ENCODE measurements at places on chromosomes 11 and 22. TPM values are rescaled to one million over a fixed set of nuclear protein-coding genes. Genes with fewer than 3 reads are reported as not detected.

Gene ALDH3B1
- total RNA-seq, result 22.1 TPM

GRCh38 chr11:945986-946385 is 20.3 kb downstream of the AP2A2 start:
- no peak overlapping the region for H3K27ac ChIP-seq
- no peaks in the 10 kb centered on the region for H3K36me3 ChIP-seq
- no peaks in the 10 kb centered on the region for H3K27me3 ChIP-seq
- no peak overlapping the region for H3K4me3 ChIP-seq

GRCh38 chr11:36273110-36273509 is 16.1 kb downstream of the COMMD9 start:
- H3K27ac ChIP-seq, result no peak overlapping the region
- no peaks in the 10 kb centered on the region for H3K27me3 ChIP-seq
- H3K4me1 ChIP-seq, result no peaks in the 10 kb centered on the region
- H3K4me3 ChIP-seq, result no peak overlapping the region
- no peak for DNase-seq

Gene NLRP10
- not detected for total RNA-seq

GRCh38 chr11:76253416-76253815 is 47.1 kb upstream of the WNT11 start:
- H3K4me3 ChIP-seq, result no peak overlapping the region
- DNase-seq, result no peak
- no peaks in the 10 kb centered on the region for H3K36me3 ChIP-seq
- no peak overlapping the region for H3K27ac ChIP-seq
- no peaks in the 10 kb centered on the region for H3K4me1 ChIP-seq

Gene TMEM121B
- total RNA-seq, result not detected

GRCh38 chr11:78698612-78699011 is 123.9 kb upstream of the NARS2 start:
- no peaks in the 10 kb centered on the region for H3K27me3 ChIP-seq
- no peak overlapping the region for H3K4me3 ChIP-seq
- no peak overlapping the region for H3K27ac ChIP-seq
- no peak for DNase-seq

- no peaks in the 10 kb centered on the region for H3K36me3 ChIP-seq
- DNase-seq, result no peak
- no peaks in the 10 kb centered on the region for H3K27me3 ChIP-seq
- peak overlapping the region; percentile 96 for H3K27ac ChIP-seq
- H3K4me1 ChIP-seq, result peaks cover 100% of the 10 kb centered on the region
Observed at GRCh38 chr11:118917481-118918127, 8.1 kb downstream of the BCL9L start.

DNA sequence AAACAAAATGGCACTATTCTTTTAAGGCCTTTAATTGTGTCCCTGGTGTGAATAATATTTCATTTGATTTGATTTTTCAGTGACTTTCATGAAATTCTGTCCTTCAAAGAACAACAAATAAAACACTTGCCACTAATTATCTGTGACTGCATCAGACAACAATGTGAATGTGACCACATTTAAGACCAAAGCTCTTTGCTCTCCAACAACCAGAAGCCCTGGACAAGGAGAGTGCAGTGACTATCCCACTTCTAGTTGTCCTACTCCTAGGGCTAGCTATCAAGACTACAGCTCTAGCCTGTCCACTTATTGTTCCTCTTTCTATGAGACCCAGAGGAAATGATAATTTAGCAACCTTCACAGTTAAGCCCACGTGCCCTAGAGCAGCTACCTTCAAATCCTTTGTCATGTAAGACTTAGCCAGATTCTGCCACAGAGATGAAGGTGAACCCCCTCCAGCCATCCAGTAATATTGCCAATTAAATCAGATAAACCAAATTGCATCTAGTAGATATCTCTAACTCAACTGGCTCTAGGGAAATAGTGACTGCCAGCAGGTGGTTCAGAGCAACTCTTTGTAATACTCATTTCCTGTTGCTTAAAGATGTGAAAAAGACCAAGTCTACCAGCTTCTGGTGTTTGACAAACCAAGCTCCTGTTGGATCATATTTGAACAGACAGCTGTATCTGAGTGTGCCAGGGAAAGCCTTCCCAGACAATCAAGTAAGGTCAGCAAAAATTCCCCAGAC is 142.6 kb upstream of the BLID start:
- no peak overlapping the region for H3K4me3 ChIP-seq
- H3K36me3 ChIP-seq, result no peaks in the 10 kb centered on the region
- H3K4me1 ChIP-seq, result peaks cover 6% of the 10 kb centered on the region
- no peak overlapping the region for H3K27ac ChIP-seq

- no peak overlapping the region for H3K27ac ChIP-seq
- DNase-seq, result no peak
- H3K36me3 ChIP-seq, result no peaks in the 10 kb centered on the region
- H3K4me3 ChIP-seq, result no peak overlapping the region
- no peaks in the 10 kb centered on the region for H3K4me1 ChIP-seq
- H3K27me3 ChIP-seq, result no peaks in the 10 kb centered on the region
Observed at GRCh38 chr11:133029107-133029506, 503.2 kb downstream of the OPCML start.

- H3K27me3 ChIP-seq, result peaks cover 3% of the 10 kb centered on the region
- no peaks in the 10 kb centered on the region for H3K4me1 ChIP-seq
- DNase-seq, result no peak
- no peak overlapping the region for H3K27ac ChIP-seq
- no peaks in the 10 kb centered on the region for H3K36me3 ChIP-seq
- no peak overlapping the region for H3K4me3 ChIP-seq
Observed at GRCh38 chr22:38453066-38453672, 1.8 kb downstream of the KCNJ4 start.

- H3K4me1 ChIP-seq, result no peaks in the 10 kb centered on the region
- no peaks in the 10 kb centered on the region for H3K36me3 ChIP-seq
- H3K4me3 ChIP-seq, result no peak overlapping the region
- DNase-seq, result no peak
Observed at GRCh38 chr11:64516226-64516625, 74.8 kb upstream of the SLC22A12 start.

- peak within 1 kb of the TSS; percentile 46 for H3K27ac ChIP-seq
- H3K4me3 ChIP-seq, result peak within 1 kb of the TSS; percentile 29
- no peaks in the 10 kb centered on the region for H3K27me3 ChIP-seq
Observed at GRCh38 chr11:64996710-64997380, at the start of gene BATF2. BATF2 (minus strand) TSS chr11:64996971; CDS start chr11:64996914, 57 bp downstream.

DNA sequence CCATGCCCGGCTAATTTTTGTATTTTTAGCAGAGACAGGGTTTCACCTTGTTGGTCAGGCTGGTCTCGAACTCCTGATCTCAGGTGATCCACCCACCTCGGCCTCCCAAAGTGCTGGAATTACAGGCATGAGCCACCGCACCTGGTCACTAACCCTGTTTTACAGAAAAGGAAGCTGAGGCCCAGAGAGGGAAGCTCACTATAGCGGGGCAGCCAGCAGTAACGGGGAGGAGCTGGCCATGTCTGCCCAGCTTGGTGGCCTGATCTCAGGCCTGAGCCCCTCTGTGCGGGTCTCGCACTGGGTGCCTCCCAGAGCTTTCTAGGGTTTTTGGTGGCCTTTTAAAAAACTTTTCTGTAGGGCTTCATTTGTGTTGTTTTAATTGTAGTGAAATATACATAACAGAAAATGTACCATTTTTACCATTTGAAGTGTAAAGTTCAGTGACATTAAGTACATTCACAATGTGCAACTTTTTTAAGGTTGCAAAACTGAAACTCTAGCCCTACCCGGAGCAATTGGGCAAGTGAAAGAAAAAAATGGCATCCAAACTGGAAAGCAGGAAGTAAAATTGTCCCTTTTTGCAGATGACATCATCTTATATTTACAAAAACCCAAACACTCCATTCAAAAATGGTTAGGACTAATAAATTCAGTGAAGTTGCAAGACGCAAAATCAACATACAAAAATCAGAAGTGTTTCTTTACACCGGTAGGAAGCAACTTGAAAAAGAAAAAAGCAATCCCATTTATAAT is 14.5 kb upstream of the CYTH4 start:
- no peak overlapping the region for H3K27ac ChIP-seq
- H3K4me1 ChIP-seq, result no peaks in the 10 kb centered on the region
- no peaks in the 10 kb centered on the region for H3K36me3 ChIP-seq

DNA sequence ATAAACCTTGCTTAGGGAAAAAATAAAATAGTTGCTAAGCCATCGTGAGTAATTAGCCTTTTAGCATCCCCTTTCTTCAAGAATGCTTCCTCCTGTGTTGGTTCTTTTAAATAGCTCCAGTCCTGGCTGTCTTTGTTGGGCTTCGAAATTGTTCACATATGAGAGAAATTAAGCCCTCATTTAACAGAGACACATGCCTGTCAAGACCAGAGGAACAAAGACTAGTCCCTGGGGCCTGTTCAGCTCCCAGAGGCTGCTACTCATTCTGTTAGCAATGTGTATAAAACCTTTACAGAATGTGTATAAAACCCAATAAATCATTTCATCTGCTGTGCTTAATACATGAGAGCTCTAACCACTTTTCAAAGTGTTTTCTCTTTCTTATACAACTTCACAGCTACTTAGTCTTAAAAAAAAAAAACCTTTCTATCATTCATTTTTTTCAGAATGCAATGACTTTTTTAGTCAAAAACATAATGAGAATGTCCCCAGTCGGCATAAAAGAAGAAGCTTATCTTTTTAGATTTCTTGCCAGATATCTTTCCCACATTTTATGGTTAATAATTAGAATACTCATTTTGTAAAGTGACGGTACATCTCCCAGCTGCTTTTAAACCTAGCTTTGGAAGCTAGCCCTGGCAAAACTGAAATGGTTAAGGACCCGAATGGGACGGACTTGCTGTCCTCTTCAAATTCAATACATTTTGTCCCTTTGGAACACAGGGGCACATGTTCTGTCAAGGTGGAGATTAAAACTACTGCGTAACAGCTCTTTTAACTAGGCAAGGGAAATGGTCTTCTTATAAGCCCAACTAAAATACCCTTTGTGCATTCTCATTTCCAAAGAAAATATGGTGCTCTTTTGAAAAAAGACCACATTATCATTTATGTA is 186.1 kb downstream of the SOX6 start:
- H3K4me1 ChIP-seq, result no peaks in the 10 kb centered on the region
- H3K27me3 ChIP-seq, result no peaks in the 10 kb centered on the region
- H3K36me3 ChIP-seq, result no peaks in the 10 kb centered on the region
- no peak overlapping the region for H3K4me3 ChIP-seq

Gene CDHR5
- total RNA-seq, result not detected

Gene CDC45
- 0.74 TPM for total RNA-seq

Gene CHADL
- 3.7 TPM for total RNA-seq

DNA sequence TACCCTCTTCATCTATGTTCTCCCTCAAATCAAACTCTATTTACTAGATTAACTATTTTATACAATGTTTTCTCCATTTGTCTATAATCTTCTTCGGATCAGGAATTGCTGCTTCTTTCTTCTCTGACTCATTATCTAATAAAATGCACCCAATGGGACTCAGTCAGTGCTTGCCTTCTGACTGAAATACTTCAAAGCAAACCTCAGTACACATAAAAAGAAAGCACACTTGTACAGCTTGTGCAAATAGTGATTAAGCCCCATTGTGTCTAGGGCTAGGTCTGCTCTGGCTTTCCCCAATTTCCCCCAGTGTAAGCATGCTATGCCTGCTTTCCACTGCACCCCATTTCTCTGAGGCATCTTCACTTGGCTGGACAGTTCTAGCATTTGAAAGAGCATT is 118.6 kb upstream of the C11orf87 start:
- no peaks in the 10 kb centered on the region for H3K4me1 ChIP-seq
- H3K36me3 ChIP-seq, result no peaks in the 10 kb centered on the region
- DNase-seq, result no peak
- H3K4me3 ChIP-seq, result no peak overlapping the region
- H3K27me3 ChIP-seq, result no peaks in the 10 kb centered on the region

DNA sequence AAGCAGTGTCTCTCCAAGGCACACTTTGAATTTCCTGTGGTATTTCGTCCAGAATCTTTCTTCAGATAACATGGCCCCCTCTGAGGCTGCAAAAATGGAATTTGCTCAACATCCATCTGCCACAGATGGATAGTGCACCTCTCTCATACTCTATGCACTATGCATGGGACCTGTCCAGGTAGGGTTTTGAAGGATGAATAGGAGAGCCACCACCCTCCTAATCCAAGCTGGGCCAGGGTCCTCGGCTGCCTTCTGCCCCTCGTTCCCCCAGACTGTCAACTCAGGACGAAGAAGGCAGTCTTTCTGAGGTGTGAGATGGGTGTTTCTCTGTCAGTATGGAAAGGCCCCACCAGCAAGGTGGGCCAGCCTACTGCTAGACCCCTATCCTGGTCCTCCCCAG is 56.4 kb downstream of the MN1 start:
- no peaks in the 10 kb centered on the region for H3K36me3 ChIP-seq
- peaks cover 21% of the 10 kb centered on the region for H3K4me1 ChIP-seq
- no peaks in the 10 kb centered on the region for H3K27me3 ChIP-seq
- H3K4me3 ChIP-seq, result no peak overlapping the region
- H3K27ac ChIP-seq, result no peak overlapping the region

Gene GGTLC3
- not detected for total RNA-seq
